ENCODE measurements at places on chromosomes 11 and 22.

DNA sequence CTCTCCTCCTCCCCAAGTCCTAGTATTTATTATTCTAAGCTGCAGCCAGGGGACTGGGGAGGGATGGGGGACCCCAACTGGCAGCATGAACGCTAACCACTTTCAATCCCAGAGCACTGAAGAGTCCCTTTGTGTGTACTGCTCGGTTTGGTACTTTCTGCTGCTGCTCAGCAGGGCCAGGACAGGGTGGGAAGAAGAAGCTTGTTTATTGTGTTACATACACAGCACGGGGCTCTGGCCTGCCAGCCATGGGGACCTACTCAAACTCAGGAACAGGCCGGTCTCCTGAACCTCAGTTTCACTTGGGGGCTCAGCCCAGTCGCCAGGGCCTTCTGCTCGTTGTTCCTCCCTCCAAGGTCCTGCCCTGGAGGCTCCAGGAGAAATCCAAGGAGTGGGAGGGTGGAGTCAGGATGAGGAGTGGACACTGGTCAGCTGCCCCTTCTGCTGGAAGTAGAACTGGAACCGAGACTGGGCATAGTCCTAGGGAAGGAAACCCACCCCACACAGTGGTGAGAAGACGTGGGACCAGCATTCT lies 616 bp upstream of the CPT1B start:
- no peak for DNase-seq

DNA sequence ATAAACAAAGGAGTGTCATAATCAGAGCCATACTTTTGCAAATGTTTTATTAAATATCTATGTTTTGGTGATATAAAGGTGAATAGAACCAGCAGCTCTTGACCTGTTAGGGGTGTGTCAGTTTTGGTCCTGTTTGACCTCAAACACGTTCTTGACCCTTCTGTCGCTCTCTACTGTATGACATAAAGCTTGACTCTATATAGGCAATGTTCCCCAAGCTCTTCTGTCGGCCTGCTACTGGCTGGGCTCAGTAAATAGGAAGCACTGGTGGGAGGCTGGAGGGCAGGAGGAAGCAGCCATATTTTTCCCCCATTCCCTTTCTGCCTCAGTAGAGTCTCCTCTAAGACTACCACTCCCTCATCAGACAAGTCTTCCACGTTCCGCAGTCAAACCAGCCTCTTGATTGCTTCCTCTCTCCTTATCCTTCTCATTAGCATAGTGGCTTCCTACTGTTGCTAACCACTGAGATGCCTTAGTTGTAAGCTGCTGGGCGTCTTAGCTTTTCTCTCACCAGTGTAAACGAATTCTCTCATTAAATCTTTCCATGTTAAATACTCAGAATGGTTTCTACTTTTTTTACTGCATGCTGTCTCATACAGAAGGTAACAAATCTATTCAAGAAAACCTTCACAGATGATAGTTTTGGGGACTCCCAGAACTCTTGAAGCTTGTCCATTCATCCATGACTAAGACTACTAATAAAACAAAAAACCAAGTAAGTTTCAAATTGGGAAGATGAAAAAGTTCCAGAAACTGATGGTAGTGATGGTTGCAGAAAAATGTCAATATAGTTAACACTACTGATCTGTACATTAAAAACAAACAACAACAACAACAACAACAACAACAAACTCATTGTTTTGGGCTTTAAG lies 3.3 kb downstream of the NPAT start:
- DNase-seq = no peak

DNA sequence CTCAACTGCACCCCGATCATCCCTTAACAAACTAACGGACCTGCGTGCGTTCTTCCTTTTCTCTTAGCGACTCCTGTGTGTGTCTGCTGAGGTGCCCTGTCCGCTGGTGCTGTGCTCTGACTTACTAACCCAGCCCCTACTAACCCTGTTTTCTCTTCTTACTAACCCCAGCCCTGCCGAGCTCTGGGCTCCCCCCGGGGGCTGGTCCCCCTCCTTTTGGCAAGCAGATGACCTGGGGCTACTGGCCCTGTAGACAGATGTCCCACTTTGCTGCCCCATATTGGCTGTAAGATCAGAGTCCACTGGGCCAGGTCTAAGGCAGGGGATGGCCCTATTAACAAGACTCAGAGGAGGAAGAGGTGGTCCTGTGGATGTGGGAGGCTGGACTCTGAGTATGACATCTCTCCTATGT lies 14.7 kb downstream of the MIAT start:
- no peak for DNase-seq

DNA sequence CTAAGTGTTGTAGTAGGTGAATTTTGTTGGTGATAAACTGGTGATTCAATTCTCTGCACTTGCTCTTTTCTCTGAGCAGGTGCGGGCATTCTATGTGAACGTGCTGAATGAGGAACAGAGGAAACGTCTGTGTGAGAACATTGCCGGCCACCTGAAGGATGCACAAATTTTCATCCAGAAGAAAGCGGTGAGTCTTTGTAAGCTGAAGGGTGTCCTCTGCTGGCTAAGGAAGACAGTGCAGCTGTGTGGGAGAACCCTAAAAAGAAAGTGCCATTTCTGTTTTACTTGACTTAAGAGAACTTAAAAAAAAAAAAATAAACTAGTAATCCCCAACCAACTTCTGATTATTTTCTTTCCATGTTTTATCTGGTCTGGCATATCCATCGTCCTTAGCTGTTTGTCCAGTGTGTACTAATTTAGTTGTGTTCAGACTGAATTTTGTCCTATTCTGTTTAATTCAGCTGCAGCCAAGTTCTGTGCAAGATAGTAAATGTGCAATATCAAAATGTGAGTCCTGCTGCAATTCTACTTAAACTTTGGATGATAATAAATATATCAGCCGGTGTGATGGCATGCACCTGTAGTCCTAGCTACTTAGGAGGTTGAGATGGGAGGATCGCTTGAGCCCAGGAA lies 29.6 kb downstream of the CAT start:
- no peak for DNase-seq

- DNase-seq = no peak
Measured at GRCh38 chr11:104546501-104546900, 351.8 kb downstream of the CASP12 start.

GRCh38 chr11:105524286-105524685 lies 85.6 kb upstream of the GRIA4 start:
- DNase-seq = no peak

DNA sequence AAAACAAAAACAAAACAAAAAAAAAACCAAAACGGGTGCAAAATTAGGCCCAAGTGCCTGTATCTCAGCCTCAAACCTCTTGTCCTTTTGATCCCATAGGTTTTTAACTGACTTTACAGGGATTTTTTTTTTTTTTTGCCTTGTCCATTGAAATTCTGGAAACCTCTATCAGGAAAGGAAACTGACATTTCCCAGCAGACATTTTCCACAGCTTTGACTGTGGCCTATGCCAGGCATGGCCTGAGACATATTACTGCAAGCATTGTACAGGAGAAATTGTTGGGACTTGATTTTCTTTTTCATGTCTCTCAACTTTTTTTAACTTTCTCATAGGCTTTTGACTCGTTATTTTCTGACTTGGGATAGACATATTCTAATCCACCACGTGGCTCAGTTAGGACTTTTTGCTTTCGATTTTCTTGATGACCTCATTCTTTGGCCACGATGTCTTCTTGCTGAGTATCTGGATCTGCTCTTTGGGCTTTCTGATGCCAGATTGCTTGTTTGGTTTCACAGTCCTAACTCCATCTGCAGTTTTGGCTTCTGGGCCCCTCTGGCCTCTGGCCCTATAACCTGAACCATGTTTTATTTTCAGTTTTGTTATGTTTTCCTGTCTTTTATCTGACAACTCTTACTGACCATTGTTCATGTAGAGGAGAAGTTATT lies 336.1 kb upstream of the C11orf87 start:
- no peak for DNase-seq

DNA sequence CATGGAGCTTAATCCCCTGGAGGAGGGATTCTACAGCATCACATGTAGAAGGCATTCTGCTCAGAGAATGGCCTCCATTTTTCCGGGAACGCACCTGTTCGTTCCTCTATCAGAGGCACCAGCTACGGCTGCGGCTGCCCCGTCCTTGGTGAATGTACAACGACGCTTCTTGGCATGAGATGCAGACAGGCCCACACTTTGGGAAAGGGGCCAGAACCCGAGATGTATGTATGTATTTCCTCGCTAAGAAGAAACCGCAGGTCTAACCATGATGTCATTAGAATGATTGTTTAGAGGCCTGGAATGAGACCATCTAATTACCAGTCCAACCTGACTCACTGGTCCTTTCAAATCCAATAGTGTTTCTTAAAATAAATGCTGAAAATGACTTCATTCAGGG lies 1293.4 kb downstream of the TBC1D22A start:
- DNase-seq = no peak

DNA sequence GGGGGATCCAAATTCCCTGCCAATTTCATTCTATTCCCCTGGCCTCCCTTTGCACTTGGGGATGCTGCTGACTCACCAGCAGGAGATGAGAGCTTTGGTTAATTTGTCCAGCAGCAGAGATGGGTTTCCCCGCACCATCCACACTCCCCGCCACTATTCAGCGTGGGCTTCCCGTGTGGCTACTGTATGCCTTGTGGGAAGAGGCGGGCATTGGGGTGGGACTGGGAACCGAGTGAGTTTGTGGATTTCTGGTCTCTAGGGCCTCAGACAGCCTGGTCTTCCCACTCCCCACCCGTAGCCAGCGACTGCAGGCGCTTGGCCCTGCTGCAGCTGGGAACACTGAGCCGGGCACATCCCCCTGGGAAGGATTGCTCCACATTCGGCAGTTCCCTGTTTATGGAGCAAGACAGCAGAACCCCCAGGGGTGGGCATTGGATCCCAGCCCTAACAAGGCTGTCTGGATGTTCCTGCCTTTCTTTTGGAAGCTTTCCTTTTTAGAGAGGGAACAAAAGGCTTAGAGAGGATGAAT lies 23.4 kb downstream of the KIAA1671 start:
- no peak for DNase-seq

- no peak for DNase-seq
Measured at GRCh38 chr11:62863687-62864335, 16.9 kb upstream of the SLC3A2 start.

DNA sequence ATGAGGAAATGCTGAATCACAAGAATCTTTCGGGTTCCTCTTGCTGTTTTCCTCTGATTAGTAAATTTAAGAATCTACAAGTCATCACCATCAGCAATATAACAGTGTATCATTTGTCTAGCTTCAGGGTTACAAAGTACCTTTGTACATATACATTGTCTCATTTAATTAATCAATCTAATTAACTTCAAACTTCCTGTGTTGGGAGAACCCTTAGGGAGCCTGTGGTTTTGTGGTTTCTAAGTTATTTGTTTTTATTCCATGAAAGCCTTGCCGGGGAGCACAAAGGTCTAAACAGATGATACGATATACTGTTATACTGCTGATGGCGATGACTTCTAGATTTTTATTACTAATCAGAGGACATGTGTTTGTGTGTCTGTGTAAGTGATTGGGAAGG lies 41.0 kb downstream of the TIMP3 start:
- DNase-seq = no peak

GRCh38 chr11:47161134-47161854 lies 15.4 kb downstream of the ARFGAP2 start:
- DNase-seq = peak; percentile 24

- no peak for DNase-seq
Measured at GRCh38 chr11:114925591-114925990, 247.3 kb downstream of the NXPE2 start.

- DNase-seq = no peak
Measured at GRCh38 chr11:28476049-28476448, 367.9 kb downstream of the METTL15 start.

Data from NCI-H774 (cell line).